ENCODE measurements at places on chromosomes 3 and 15. TPM values are rescaled to one million over a fixed set of nuclear protein-coding genes. Genes with fewer than 3 reads are reported as not detected.

TRH gene
- total RNA-seq = not detected

SAMD7 gene
- total RNA-seq = not detected

CPN2 gene
- not detected for total RNA-seq

RBP2 gene
- total RNA-seq = not detected

GPR149 gene
- not detected for total RNA-seq

APH1B gene
- total RNA-seq = 9.4 TPM

GRCh38 chr3:70811880-70812279 is 499.4 kb upstream of the MDFIC2 start:
- H3K4me3 ChIP-seq = no peak overlapping the region
- peaks cover 10% of the 10 kb centered on the region for H3K27me3 ChIP-seq

- peaks cover 9% of the 10 kb centered on the region for H3K36me3 ChIP-seq
- H3K27ac ChIP-seq = no peak overlapping the region
- no peaks in the 10 kb centered on the region for H3K27me3 ChIP-seq
- peaks cover 7% of the 10 kb centered on the region for H3K4me1 ChIP-seq
- H3K4me3 ChIP-seq = no peak overlapping the region
- DNase-seq = no peak
These were observed 8.9 kb downstream of the VWA5B2 start for GRCh38 chr3:184238246-184238818.

DNA sequence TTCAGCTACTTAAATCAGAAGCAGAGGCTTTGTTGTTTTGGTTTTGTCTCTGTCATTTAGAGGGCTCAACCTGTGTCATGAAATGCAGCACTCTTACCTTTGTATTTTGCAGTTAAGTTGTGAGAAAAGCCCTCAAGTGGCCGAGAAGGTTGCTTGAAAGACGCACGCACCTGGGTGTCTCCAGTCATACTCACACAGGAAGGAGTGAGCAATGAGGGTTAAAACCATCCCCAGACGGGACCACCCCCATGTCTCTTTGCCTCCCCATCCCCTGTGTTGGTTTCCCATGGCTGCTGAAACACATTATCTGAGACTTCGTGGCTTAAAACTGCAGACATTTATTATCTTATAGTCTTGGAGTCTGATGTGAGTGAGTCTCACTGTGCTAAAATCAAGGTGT is 376.1 kb upstream of the CFAP20DC start:
- peak; percentile 41 for DNase-seq
- no peaks in the 10 kb centered on the region for H3K27me3 ChIP-seq
- H3K4me1 ChIP-seq = peaks cover 49% of the 10 kb centered on the region

GRCh38 chr15:95170561-95171380 is 939.4 kb downstream of the MCTP2 start:
- H3K27ac ChIP-seq = no peak overlapping the region
- H3K36me3 ChIP-seq = no peaks in the 10 kb centered on the region
- DNase-seq = no peak
- H3K4me1 ChIP-seq = no peaks in the 10 kb centered on the region
- peaks cover 24% of the 10 kb centered on the region for H3K27me3 ChIP-seq
- H3K4me3 ChIP-seq = no peak overlapping the region

GRCh38 chr3:122728756-122729514 is 48.3 kb downstream of the PARP14 start:
- H3K4me1 ChIP-seq = no peaks in the 10 kb centered on the region
- H3K36me3 ChIP-seq = peaks cover 47% of the 10 kb centered on the region
- no peak overlapping the region for H3K4me3 ChIP-seq

GRCh38 chr15:44194323-44195150 is 534 bp downstream of the FRMD5 start:
- H3K27me3 ChIP-seq = peaks cover 70% of the 10 kb centered on the region
- H3K4me1 ChIP-seq = peaks cover 18% of the 10 kb centered on the region
- DNase-seq = peak; percentile 57
- H3K27ac ChIP-seq = no peak overlapping the region

GRCh38 chr3:38131621-38132369 is 5.1 kb downstream of the ACAA1 start:
- no peak for DNase-seq
- peaks cover 27% of the 10 kb centered on the region for H3K4me1 ChIP-seq
- peak overlapping the region; percentile 13 for H3K27ac ChIP-seq
- no peak overlapping the region for H3K4me3 ChIP-seq

DNA sequence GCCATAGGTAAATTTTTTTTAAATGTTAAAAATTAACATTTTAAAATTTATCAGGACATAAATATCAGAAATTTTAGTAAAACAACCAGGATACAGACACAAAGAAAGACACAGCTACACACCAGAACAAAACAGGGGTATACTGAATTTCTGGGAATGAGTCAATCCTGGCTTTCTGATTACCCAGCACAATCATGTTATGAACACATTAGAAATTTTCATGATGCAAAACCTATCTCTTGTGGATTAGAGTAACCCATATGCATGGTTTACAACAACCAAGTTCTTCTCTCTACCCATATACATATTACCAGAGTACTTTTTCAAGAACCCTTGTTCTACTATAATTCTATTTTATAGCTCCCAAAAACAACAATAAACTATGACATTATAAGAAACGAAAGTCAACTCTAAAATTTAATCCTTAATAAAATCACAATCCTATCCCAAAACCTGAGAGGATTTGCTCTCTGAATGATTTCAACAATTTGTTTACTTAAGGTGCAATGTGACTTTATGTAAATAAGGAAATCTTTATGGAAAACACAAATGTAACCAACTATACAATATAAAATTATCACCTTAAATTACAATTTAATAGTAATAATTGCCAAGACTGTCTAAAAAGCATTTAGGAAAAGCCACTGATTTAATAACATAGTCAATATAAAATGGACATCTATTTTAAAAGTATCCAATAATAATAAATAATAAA is 184.5 kb downstream of the TBC1D5 start:
- no peaks in the 10 kb centered on the region for H3K27me3 ChIP-seq
- H3K36me3 ChIP-seq = peaks cover 11% of the 10 kb centered on the region
- no peaks in the 10 kb centered on the region for H3K4me1 ChIP-seq

DNA sequence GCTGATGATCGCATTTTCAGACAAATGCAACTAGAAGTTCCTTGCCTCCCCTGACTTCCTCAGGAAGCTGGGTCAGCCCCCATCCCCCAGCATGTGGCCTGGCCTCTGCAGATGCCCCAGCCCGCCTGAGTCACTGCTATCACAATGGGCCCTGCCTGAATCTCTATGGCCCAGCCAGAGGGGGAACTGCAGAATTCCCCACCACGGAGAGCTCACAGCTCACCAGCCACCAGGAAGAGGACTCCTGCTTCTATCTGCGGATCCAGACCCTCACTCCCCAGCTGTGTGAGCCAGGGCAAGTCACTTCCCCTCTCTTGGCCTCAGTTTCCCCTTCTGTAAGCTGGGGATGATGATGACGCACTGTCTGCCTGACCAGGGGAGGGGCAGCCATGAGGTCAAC is 6.9 kb downstream of the PLXND1 start:
- no peak overlapping the region for H3K4me3 ChIP-seq
- DNase-seq = no peak
- no peak overlapping the region for H3K27ac ChIP-seq
- peaks cover 2% of the 10 kb centered on the region for H3K4me1 ChIP-seq

- H3K4me1 ChIP-seq = no peaks in the 10 kb centered on the region
- no peaks in the 10 kb centered on the region for H3K27me3 ChIP-seq
- no peak overlapping the region for H3K4me3 ChIP-seq
- DNase-seq = no peak
These were observed 30.0 kb downstream of the CORO2B start for GRCh38 chr15:68608844-68609232.

GRCh38 chr3:31482493-31483200 is 50.1 kb upstream of the STT3B start:
- no peaks in the 10 kb centered on the region for H3K27me3 ChIP-seq
- DNase-seq = no peak
- H3K36me3 ChIP-seq = peaks cover under 1% of the 10 kb centered on the region
- H3K4me1 ChIP-seq = peaks cover 1% of the 10 kb centered on the region

GRCh38 chr3:115160295-115160694 is 13.2 kb upstream of the ZBTB20 start:
- H3K27ac ChIP-seq = no peak overlapping the region
- no peaks in the 10 kb centered on the region for H3K27me3 ChIP-seq
- H3K4me3 ChIP-seq = no peak overlapping the region
- DNase-seq = no peak

DNA sequence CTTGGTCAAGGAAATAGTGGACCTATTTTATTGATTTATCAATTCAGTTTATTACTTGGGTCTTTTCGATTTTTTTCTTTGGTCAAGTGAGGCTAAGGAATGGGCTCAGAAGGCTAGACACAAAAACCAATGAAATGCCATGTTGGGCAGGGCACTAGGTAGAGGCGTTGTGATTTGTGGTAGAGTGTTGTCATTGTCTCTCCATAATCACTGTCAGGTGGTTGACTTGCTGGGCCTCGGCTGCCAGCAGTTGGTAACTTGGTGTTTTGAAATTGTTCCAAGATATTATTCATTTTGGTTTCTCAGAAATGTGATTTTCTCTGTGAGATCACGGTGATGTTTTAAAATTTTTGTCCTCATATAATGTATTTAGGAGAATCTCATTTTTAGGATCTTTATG is 173.6 kb downstream of the KLHL25 start:
- peak overlapping the region; percentile 26 for H3K4me3 ChIP-seq
- H3K4me1 ChIP-seq = peaks cover 45% of the 10 kb centered on the region
- DNase-seq = no peak
- peaks cover 14% of the 10 kb centered on the region for H3K36me3 ChIP-seq

- H3K27me3 ChIP-seq = no peaks in the 10 kb centered on the region
- H3K36me3 ChIP-seq = no peaks in the 10 kb centered on the region
- no peak for DNase-seq
- no peak overlapping the region for H3K27ac ChIP-seq
- H3K4me1 ChIP-seq = peaks cover 8% of the 10 kb centered on the region
- no peak overlapping the region for H3K4me3 ChIP-seq
These were observed 62.5 kb downstream of the TRIM69 start for GRCh38 chr15:44798826-44799225.

DNA sequence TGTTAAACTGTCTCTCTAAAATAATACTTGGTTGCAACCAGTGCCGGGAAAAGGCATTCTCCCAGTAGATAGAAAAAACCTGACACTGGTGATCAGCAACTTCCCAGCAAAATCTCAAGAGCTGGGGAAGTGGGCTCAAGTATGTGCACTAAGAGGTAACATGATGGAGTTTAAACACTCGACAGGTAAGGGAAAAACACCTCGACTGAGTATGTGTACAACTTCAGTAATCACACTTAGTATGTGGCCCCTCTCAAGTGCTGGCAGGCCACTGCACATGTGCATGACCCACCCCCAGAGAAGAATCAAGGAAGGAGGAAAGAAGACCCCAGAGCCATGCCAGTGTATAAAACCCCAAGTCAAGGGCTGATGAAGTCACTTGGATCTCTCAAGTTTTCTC is 27.4 kb downstream of the SPESP1 start:
- H3K4me1 ChIP-seq = no peaks in the 10 kb centered on the region
- no peak for DNase-seq
- no peaks in the 10 kb centered on the region for H3K36me3 ChIP-seq
- H3K4me3 ChIP-seq = no peak overlapping the region

GRCh38 chr3:191743283-191743682 is 282.3 kb downstream of the PYDC2 start:
- no peaks in the 10 kb centered on the region for H3K27me3 ChIP-seq
- no peak overlapping the region for H3K4me3 ChIP-seq
- H3K4me1 ChIP-seq = no peaks in the 10 kb centered on the region
- DNase-seq = no peak
- H3K27ac ChIP-seq = no peak overlapping the region

DNA sequence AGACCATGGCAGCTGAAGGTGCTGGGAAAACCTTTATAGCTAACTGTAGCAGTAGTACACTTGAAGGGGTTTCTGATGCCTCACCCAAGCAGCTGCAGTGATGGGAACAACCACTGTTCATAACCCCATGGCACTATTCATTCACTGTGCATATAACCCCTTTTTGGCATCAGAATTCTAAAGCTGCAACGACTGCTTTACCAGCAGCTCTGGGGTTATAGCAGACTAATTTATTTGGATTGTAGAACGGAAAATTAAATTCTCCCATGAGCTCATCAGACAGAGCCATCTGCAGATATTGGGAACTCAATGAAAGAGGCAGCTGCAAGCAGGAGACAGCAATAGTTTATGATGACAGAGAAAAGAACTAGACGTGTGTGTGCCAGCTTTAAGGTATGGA is 28.6 kb downstream of the TFDP2 start:
- H3K27ac ChIP-seq = no peak overlapping the region
- no peak overlapping the region for H3K4me3 ChIP-seq
- peaks cover 6% of the 10 kb centered on the region for H3K36me3 ChIP-seq

Data from activated naive CD8-positive, alpha-beta T cell treated with anti-CD3 and anti-CD28 coated beads for 36 hours (primary cell).